ENCODE measurements at places on chromosomes 13 and 19. TPM values are rescaled to one million over a fixed set of nuclear protein-coding genes. Genes with fewer than 3 reads are reported as not detected.

ZNF573 gene
- total RNA-seq = 1.2 TPM

GRIK5 gene
- 17.8 TPM for total RNA-seq

CEACAM4 gene
- total RNA-seq = not detected

MCEMP1 gene
- total RNA-seq = 0.67 TPM

ZNF571 gene
- total RNA-seq = 7.4 TPM

CLEC4G gene
- not detected for total RNA-seq

Data from uterus (tissue), 4 donors.